CD14-positive monocyte (primary cell): ENCODE measurements at places on chromosomes 13 and 19.

DNA sequence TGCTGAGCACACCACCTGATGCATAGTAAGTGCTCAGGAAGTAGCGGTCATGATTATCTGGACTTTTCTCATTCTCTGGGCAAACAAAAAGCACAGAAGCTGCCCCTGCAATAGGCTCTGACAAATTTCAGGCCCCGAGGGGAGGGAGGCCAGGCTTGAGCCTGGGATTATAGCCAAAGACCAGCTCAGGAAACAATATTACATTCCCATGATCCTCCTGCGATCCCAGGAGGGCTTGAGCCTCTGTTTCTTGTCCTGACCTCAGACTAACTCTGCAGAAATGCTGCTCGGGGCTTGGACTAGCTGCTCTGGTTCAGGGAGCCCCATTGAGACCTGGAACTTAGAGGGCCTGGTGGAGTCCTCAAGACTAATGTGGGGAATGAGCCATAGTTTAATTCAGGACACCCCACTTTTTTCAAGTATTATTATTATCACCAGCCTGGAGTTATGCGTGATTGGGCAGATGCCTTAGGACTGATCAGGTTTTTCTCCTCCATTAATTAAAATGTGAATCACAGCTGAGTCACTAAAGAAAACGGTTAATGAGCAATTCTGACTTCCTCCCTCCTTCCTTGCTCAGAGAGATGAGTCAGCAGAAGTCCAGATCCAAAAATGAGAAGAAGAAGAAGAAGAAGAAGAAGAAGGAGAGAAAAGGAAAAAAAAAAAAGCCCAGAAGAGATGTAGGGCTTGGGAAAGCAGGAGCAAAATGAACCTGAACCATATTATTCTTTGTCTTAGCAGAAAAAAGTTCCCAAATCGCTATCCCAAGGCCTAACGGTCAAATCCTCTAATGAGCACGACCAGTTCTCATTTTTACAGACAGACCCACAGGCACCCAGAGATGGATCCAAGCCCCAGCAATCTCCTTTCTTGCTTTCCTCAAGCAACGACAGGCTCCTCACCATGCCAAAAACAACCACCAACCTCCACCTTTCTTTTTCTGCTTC is 107.2 kb downstream of the CACNA1A start:
- peak; percentile 3 for DNase-seq

DNA sequence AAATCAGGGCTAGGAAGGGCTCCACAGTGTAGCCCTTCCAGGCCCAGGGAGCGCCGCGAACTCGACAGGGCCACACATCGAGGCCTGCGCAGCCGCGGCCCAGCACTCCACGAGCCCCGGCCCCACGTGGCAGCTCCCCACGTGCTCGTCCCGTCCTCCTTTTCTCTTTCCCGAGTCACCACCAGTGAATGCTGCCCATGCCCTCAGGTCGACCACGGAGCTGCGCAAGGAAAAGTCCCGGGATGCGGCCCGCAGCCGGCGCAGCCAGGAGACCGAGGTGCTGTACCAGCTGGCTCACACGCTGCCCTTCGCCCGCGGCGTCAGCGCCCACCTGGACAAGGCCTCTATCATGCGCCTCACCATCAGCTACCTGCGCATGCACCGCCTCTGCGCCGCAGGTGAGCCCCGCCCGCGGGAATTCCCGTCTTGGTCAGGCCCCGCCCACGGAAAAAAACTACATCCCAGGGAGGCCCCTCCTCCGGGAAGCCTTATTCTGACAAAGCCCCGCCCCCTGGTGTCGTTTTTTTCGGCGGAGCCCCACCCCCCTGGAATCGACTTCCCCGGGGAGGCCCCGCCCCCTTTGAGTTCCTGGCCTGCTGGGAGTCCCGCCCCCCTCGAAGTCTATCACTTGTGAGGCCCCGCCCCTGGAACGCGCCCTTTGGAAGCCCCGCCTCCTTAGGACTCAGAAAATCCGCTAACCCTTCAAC is 7.0 kb downstream of the HIF3A start:
- DNase-seq, result no peak

- DNase-seq, result no peak
Measured at GRCh38 chr19:3046698-3047495, 15.4 kb downstream of the TLE5 start.

DNA sequence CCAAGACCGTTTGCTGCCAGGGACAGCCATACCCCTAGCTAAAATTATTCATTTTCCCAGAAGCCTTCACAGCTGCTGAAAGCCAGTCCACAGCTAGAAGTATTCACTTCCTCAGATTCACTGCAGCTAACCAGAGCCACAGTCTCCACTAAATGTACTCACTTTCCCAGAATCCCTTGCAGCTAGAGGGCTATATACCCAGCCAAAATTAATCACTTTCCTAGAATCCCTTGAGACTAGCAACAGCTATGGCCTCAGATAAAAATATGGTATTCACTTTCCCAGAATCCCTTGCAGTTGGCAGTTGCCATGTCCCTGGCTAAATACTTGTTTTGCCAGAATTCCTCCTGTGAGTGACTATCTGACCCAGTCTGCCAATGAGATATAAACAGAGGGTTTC is 13.8 kb upstream of the MEIS3 start:
- no peak for DNase-seq

- no peak for DNase-seq
Measured at GRCh38 chr19:5002143-5002542, 33.2 kb downstream of the KDM4B start.

DNA sequence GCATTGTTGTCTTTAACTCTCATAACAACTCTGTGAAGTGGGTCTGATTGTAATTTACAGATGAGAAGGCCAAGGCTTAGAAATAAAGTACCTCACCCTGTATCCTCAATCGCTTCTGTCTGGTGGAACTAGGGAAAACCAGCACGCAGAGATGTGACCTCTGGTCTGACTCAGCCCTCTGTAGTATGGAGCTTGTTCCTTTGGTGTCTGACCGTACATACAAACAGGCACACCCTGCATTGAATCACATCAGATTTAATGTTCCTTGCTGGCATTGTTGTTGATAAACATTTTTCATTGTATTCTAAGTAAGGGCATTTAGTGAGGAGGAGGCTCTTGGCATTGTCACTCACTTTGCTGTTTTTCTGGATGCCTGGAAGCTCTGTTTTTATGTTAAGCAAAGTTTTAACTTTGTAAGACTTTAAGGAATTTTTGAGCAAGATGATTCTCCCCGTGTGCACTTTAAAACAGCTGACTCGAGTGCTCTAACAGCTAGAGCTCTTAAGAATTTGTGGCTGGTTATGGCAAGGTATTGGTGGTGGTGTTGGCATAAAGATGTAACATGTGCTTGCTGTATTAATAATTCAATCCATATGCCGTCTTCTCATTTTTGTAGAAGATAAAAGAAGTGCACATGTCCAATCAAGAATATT is 89.0 kb upstream of the SPATA13 start:
- no peak for DNase-seq

DNA sequence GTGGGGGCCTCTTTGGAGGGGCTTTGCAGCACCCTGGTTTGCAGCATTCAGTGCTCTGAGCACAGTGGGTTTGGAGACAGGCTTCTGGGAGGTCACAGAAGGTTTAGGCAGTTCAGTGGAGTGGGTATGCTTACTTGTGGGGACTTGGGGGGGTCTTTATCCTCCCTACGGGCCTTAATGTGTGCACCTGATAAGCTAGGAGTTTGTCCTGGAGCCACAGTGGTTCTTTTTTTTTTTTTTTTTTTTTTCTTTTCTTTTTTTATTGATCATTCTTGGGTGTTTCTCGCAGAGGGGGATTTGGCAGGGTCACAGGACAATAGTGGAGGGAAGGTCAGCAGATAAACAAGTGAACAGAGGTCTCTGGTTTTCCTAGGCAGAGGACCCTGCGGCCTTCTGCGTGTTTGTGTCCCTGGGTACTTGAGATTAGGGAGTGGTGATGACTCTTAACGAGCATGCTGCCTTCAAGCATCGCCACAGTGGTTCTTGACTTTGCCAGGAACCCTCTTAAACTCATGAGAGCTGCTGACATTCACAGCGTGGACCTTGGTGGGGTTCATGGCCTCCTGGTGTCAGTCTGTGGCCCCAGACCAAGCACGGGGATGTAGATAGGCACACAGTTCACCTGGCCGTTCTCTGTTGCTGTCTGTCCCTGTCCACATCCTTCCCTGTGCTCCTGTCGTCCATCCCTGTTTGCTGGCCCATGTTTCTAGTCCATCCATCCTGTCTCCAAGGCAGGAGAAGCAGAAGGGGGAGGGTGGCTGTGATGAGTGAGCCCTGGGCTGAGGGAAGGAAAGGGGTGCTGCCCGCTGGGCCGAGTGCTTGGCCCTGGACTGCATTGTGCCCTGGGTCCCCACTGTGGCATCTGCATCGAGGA is 2.7 kb downstream of the EGLN2 start:
- no peak for DNase-seq

GRCh38 chr19:39156326-39157230 is 31.0 kb downstream of the PAK4 start:
- DNase-seq, result no peak

- DNase-seq, result no peak
Measured at GRCh38 chr19:33503433-33504057, 18.0 kb downstream of the PEPD start.

- DNase-seq, result no peak
Measured at GRCh38 chr19:732148-733069, 18.5 kb upstream of the MISP start.

DNA sequence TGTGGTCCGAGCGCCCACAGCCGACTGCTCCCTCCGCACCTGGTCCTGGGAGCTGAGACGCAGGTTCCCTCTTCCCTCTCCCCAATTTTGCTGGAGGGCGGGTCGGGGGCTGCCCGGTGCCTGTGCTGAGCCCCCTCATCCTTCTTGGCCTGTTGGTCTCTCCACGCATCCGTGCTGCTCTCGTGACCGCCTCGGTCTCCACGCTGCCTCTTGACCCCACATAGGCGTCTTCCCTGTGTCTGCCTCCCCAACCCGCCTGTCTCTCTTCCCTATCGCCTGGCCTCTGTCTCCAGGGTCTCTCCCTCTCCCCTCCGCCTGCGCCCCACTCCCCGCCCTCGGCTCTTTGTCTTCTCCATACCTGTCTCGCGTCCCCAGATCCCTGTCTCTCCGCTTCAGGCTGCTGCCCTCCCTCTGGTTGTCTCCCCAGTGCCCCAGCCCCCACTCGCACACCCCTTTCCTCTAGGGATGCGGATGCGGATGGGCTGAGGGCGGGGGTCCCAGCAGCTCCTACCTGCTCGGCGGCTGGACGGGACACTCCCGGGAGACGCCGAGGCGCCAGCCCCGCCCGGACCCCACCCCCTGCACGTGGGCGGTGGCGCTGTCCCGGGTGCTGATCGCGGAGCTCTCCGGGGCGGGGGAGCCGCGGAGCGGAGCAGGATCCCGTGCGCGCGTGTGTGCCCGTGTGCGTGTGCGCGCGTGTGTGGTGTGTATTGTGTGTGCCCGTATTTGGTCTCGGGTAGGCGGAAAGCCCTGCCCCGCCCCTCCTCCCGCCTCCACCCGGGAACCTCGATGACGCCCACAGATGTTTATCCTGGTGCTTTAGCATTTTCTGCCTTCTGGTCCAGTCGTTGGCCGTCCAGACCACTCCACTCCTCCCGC is at the start of gene SYT5:
TSS of gene SYT5 (minus strand) at position 684 of the 879 bp plus-strand sequence. CDS start 1,248 bp downstream, outside the sequence.
- DNase-seq, result no peak

DNA sequence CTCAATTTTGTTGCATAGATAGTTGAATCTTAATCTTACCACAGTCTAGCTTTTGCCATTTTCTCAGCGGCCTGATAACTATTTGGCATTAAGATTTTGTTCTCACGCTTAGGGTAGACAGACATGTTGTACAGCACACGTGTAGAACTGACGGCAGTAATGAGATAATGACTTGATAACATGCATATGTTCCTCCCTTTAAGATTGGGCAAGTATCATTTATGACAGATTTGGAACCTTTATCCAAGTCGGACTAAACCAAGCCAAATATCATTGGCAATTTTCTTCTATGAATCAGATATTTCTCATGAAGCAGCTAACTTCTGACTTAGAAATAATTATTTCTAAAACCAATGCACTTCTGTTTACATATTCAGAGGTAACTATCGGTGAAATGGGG is 205.5 kb downstream of the NDFIP2 start:
- DNase-seq, result no peak

- no peak for DNase-seq
Measured at GRCh38 chr13:40652588-40652940, 13.9 kb downstream of the FOXO1 start.

DNA sequence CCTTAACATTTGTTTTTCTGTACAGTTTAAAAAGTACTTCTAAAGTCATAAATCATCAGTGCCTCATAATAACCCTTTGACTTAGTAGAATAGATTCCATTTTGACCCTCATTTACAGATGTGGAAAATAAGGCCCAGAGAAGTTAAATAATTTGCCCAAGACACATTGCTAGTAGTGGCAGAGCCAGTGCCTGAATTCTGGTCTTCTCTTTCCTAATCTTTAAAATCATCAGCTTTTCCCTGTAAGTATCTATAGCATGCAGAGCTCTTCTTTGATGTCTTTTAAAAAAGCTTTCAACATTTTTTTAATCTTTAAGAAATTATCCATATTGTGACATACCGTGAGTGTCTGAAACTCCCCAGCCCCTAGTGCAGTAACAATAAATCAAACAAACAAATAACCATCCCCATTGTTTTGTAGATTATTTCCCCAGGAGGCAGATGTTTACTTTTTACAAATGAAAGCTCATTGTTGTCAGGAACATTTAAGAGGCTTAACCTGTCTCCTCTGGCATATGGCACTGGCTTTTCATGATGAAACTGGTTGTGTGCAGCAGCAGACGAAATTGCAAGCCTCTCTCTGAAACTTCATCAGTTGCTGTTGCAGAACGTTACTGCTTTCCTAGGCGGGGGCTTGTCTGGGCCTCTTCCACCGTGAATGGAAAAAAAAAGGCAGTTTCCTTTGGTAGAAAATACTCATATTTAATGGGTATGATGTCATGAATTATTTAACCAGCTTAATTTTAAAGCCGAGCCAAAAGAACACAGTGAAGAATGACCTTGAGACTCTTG is 31.7 kb upstream of the PCDH8 start:
- DNase-seq, result no peak

- DNase-seq, result peak; percentile 80
Measured at GRCh38 chr19:33394006-33394722, 20.7 kb downstream of the CEBPG start.

- DNase-seq, result no peak
Measured at GRCh38 chr19:29606420-29606747, 301 bp downstream of the POP4 start.

DNA sequence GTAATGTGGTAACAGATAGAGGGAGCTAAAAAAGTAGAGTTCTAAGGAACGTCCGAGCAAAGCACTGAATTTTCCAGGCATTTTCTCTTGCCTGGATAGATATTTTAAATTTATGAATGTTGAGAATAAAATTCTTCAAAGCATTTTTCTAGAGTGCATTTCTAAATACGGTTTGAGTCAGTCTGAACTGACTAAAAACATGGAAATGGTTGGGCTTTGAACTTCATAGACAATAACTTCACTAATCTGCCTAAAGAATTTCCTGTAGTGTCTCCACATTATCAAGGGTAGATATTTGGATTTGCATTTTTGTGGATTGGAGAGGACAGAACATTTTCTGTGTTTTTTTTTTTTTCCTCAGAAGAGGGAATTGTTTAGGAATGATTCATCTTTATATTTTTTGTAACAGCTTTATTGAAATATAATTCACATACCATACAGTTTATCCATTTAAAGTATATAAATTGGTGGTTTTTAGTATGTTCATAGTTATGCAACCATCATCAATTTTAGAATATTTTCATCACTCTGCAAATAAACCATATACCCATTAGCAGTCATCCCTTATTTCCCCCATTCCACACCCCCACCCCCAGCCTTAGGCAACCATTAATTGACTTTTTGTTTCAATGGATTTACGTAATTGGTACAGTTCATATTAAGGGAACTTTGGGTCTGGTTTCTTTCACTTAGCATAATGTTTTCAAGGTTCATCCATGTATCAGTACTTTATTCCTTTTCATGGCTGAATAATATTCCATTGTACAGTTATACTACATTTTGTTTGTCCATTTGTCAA is 20.7 kb downstream of the GARRE1 start:
- DNase-seq, result no peak
